ENCODE measurements at places on chromosomes 1 and 21.

DNA sequence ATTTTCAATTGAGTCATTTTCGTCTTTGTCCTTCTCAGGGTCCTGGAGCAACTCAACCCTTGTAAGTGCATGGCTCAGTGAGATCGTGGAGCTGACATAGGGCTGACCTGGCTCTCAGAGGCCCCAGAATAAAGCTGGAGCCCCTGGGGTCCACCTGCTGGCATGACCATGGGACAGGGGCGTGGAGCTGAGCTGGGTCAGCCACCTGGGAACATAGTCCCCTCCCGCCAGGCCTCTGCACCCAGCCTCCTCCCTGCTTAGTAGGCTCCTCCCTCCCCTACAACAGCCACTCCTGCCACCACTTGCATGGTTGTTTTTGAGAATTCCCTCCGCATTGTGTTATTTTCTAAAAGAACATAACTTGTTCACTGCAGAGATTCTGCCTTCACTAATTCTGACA, 3.1 kb upstream of the RIPK4 start:
- no peak for DNase-seq

GRCh38 chr1:1203561-1204424, 2.6 kb downstream of the TNFRSF18 start:
- no peak for DNase-seq

DNA sequence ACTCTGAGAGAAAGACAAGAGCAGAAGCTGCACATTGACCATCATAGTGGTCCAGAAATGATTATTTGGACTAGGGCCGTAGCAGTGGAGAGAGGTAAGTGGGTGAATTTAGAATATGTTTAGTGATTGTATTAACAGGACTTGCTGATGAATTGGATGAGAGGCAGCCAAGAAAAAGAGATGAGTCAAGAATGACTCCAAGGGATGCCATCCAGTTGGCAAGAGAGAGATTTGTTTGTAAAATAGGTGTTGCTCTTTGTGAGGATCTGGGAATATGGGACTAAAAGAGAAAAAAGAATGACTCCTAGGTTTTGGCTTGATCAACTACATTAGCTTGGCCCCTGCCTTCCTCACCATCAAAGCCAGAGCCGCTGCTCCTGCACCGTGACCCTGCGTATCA, 54.2 kb upstream of the ARTN start:
- no peak for DNase-seq

DNA sequence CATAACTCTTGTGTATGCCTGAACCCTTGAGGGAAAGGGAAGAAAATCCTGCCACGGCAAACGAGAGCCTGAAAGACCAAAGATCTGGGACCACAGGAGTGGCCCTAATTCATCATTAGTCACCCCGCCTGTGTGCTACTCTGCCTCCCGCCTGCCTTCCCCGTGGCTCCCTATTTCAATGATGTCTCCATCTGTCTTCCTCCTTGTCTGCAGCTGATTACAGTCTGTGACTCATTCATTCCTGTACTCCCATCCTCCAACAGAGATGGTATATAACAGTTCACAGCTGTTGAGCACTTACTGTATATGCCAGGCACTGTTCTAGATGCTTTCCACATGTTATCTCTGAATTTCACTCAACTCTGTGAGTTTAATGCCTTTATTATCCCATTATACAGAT, 96.6 kb downstream of the SEC16B start:
- DNase-seq: no peak

DNA sequence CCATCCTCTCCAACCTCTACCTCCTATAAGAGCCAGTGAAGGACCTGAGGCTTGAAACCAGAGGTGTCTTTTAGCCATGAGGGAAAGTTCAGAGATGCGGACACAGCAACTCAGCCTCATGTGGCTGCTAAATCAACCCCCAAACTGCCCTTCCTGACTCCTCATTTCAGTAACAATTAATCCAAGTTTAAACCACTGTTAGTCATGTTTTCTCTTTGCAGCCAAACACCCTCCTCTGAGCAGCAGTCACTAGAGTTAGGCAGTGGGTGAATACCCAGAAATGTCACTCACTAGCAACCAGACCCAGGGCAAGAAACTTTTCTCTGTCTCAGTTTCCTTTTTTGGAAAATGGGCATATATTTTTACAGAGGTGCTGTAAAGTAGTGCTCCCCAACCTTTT, 71.2 kb downstream of the KCNJ15 start:
- DNase-seq: no peak

GRCh38 chr1:223835754-223836153, 10.0 kb downstream of the TP53BP2 start:
- no peak for DNase-seq

DNA sequence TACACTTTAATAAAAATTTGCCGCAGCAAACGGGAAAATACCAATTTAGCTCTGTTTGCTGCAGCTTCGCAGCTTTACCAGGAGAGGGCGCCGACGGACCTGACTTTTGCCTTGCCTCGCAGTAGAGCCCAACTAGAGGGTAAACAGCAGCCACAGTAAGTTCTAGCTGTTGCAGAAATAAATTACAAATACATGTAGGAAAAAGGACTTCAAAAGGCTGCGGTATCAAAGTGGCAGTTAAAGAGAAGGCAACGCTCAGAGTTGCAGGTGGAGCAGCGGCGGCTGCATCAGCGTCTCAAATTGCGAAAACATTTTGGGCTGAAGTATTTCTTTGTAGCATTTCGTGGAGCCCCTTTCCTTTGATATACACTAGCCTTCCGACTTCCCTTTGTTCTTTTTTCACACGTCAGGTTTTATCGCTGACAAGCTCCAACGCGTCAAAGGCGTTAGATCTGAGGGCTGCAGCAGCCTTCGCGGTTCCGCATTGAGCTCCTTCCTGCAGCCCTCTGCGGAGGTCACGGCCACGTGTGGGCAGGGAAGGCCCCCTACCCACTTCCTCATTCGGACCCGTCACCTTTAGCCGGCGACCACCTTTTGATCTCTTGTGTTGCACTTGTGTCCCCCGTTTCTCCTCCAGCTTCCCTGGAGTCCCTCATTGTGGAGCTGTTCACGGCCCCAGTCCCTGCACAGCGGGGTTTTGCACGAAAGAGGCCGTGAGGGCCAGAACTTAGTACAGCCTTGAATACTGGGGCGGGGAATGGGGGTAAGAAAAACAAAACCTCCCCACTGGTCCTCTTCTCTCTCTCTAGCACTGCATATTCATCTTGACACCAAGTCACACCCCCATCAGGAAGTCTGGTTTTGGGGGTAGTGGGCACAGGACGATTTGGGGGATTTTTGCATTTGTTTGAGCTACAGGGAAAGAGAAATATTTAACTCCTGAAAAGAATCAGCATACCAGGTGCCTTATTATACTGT, 72.8 kb downstream of the S1PR1 start:
- peak; percentile 49 for DNase-seq

- no peak for DNase-seq
These were observed 2.6 kb downstream of the MGST3 start for GRCh38 chr1:165633614-165634013.

DNA sequence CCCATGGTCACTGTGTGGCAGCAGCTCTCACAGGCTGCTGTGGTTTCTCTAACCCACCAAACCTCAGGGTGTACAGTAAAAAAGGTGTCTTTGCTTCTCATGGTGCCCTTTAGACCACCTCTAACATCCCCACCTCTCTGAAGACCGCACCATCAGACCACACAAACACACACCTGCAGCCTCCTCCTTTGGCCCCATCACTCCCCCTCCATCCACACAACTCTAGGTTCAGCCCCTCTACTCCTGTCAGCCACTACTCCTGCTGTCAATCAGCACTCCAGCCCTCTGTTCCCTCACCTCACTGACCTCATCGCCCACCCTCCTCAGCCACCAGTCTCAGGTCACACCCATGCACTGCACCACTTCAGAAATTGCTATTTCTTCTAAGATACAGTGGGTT, 7.5 kb downstream of the ZNF692 start:
- DNase-seq: no peak

GRCh38 chr1:221801773-221802516, 60.1 kb upstream of the DUSP10 start:
- DNase-seq: no peak

DNA sequence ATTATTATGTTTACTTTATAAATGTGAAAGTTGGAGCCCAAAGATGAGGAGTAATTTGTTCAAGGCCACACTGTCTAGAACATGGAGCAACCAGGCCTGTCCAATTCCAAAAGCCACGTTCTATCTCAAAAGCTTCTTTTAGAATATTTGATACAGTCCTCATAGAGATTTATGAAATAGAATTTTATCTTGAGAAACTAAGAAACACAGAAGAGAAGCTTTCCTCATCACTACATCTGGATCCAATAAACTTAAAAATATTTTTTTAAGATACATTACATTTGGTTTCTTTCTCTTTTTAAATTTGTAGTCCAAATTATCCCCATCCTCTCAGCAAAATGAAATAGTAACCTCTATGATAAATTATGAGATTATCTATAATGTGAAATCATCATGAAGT, 58.9 kb downstream of the DDAH1 start:
- DNase-seq: no peak

- DNase-seq: no peak
These were observed 132.9 kb upstream of the C1orf21 start for GRCh38 chr1:184253921-184254320.

GRCh38 chr21:31733551-31734149, 1.7 kb upstream of the SCAF4 start:
- no peak for DNase-seq

DNA sequence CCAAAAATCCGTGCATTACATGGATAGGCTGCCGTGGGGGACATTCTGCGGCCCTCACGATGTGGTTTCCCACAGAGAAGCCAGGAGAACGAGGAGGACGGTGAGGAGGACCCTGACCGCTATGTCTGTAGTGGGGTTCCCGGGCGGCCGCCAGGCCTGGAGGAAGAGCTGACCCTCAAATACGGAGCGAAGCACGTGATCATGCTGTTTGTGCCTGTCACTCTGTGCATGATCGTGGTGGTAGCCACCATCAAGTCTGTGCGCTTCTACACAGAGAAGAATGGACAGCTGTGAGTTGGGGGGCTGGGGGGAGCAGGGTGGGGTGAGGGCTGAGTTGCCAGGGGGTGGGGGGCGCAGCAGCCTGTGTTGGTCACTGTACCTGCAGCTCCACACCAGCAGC, 13.2 kb downstream of the PSEN2 start:
- no peak for DNase-seq

- DNase-seq: no peak
These were observed 33.3 kb upstream of the CFAP298 start for GRCh38 chr21:32645261-32646182.

GRCh38 chr1:243723458-243724043, 126.5 kb downstream of the AKT3 start:
- no peak for DNase-seq

- no peak for DNase-seq
These were observed 8.2 kb upstream of the PLEKHA6 start for GRCh38 chr1:204367956-204368355.

GRCh38 chr1:220300442-220301121, 28.3 kb upstream of the RAB3GAP2 start:
- peak; percentile 25 for DNase-seq

DNA sequence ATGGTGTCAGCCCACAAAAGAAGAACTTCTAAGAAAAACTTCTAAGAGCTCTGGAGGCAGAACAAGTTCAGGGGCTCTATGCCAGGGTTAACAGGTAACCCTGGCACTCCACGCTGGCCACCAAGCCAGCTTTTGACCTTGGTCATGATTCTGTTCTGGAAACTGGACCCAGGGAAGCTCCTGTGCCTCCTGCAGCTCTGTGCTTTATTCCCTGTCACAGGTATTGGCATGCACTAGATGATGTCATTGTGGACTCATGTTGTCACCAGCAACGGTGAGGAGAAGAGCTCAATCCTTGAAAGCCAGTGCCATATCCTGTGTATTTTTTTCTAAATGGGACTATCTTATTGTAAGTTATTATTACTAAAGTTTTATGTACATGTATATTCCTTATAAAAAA, 56.7 kb upstream of the GCLM start:
- DNase-seq: no peak

- DNase-seq: no peak
These were observed 441.4 kb downstream of the RPS6KC1 start for GRCh38 chr1:213492161-213493041.

DNA sequence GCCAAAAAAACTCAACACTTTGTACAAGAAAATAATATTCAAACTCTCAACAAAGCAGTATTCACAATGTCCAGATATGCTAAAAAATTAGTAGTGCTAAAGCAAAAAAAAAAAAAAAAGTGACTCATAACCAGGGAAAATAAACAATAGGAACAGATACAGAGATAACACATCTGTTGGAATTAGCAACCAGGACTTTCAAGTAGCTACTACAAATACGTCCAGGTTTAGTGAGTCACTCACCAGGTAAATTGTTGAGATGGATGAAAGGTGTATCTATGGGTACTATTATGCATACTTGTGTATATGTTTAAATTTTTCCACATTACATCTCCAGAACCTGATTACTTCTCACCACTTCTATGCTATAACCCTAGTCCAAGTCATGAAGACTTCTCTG, 144.8 kb upstream of the SLC35F3 start:
- DNase-seq: no peak

DNA sequence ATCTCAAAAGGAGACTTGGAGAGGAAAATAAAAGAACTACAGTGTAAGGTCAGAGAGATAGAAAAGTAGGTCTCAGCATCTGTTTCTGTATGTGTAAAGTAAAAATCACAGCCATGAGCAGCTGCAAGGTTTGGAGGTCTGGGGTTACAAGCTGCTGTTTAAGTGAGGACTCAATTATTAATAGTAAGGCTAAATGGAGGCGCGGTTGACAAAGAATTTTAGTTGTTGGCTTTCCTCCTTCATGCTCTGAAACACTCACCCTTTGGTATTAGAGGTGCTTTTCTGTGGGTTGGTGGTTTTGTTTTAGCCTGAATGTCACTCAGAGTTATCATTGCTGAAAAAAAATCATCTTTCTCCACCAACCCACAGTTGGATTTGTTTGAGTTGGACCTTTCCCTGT, 59.8 kb upstream of the HAO2 start:
- no peak for DNase-seq

- DNase-seq: no peak
These were observed 1791.5 kb downstream of the PLA2G4A start for GRCh38 chr1:188620236-188620635.

DNA sequence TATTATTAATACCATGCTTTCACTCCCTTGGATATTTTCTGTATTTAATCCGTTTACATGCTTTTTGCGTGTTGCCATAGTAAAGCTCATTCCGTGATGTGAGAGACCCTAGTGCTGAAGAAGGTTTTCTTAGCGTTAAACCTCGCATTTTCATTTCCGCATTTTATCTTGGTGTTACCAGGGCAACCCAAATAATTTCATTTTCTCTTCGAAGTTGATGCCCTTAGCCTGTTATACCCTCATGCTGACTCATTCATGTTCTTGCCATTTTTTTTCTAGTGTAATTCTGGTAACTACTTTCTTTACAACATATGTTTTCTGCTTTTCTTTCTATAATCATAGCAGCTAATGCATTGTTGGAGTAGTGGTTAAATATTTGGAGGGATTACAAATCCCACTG, 37.2 kb downstream of the LRRC8C start:
- no peak for DNase-seq

DNA sequence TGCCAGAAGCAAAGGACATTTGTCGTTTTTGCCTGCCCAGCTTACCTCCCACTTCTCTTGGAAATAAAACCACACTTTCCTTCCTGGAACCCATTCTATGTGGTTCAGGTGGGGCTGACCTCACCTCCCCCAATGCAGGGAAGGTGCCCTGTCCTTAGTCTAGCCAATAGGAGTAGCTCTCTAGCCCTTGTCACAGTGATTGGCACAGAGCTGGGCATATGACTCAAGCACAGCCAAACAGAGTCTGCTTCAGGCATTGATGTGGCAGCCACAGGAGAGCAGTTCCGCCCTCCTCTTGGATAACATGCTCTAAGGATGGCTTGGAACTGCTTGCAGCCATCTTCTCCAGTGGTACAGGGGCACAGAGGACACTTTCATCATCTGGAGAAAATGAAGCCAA, 134.0 kb downstream of the LRIG2 start:
- DNase-seq: no peak

GRCh38 chr1:109816975-109817535, 53.3 kb upstream of the EPS8L3 start:
- no peak for DNase-seq
